ENCODE measurements at places on chromosomes 1 and 21.

DNA sequence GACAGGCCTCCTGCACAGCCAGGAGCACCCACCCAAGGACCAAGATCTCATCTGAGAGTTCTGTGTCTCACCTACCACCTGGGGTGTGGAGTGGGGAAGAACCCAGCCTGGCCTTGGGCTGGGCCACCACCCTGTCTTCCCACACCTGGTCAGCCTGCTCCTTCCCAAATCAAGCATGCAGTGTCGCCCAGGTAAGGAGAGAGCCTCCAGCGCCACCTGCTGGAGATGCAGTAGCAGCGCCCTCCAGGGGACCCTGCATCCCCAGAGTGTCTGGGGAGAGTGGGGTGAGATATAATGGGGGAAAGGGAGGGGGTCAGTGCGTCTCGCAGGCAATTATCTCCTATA, 32.3 kb downstream of the KIAA2013 start:
- peak; percentile 79 for DNase-seq

- DNase-seq: no peak
These were observed 119.0 kb downstream of the CNIH3 start for GRCh38 chr1:224735159-224735558.

DNA sequence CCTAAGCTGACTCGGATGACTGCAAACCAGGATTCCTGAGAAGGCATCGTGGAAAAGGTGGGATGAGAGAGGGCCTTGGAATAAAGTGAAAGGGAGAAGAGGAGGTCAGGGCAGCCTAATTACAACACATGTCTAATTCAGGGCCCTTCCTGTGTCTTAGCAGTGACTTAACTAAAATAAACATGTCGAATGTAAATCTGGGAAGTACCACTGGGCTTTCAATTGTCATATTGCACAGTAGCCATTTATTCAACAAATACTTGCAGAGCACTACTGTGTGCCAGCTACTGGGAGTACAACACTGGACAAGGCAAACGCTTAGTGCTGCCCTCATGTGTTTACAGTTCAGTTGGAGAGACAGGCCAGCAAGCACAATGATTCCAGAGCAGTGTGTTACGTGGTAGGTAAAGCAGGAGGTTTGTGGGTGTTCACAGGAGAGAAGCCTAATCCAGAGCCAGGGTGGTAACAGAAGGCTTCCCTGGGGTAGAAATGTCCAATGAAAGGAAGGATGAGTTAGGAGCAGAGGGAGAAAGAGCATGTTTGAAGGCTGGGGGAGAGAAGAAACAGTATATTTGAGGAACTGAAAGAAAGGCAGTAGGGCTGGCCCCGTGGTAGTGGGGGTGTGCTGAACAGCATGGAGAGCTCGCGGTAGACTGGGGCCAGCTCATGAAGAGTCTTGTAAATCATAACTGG, 38.0 kb upstream of the RASAL2 start:
- peak; percentile 39 for DNase-seq

GRCh38 chr1:66176012-66176715, 357.8 kb upstream of the SGIP1 start:
- no peak for DNase-seq

DNA sequence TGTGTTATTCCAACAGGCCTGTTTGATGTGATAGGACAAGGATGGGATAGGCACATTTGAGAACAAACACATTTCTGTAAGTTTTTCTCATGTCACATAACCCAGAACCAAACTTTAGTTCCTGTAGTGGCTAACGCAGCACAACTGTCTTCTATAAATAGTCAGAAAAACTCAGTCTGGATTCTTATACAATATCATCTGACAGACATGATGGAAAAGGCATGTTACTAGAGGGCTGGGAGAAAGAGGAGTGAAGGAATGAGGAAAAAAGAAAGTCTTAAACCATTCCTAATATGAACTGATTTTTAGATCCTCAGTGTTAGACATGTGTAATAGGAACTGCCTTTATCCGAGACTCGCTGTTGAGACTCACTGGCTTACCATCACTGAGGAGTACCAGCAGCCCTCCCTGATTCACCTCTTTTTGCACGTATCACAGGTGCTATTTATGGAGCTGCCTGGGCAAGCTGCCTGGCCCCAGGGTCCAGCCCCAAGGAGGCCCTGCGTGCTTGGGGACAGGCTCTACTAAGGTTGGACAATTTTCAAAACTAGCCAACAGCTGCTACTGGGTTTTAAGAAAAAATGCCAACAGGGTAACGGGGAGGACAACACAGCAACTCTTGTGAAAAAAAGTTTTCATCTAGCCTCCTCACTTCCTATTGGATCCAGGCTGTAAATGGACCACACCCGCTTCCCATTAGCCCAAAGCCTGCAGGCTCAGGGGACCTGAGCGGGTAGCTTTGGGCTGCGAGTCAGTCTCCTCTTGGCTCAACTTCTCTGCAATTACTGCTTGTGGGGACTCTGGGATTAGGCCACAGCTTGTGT, 30.7 kb upstream of the SERBP1 start:
- no peak for DNase-seq

DNA sequence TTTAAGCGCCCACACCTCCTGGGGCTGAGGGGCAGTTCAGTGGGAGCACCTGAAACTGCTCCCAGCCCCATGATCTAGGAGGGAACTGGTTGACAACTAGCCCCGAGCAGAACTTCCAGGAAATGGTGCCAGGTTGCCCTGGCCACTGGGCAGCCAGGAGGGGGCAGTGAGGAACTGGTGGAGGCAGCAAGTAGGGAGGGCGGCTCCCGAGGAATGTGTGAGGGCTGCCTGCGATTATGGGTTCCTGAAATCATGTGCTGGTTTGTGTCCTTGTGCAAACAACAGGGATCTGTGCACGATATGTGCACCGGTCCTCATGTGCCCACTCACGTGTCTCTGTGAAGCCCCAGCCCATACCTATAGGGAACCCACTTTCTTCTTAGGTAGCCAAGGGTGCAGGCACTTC, 9.9 kb downstream of the GPR3 start:
- DNase-seq: peak; percentile 65

DNA sequence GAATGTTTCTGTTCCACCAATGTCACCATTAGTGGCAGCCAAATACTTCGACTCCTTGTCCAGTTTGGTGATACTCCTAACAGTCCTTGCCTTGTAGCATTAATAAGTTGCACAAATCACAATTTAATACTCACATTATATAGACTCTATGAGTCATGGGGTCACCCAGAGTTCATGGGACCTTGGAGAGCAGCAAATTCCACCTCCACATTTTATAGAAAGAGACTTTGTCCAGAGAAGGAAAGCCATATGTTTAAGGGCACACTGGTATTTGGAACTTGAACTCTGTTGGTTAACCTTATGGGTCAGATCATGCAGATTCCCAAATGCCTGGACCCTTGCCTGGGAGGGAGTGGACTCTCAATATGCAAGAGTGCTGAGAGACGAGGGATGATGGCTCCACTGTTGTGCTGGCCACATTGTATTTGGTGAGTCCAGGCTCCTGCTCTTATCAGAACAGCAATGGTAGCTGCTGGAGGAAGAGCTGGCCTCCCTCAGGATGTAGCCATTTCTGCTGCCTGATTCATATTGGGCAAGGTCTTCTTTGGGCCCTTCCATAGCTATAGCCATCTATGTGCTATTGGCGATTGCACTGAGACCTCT, 30.6 kb downstream of the DNAJC6 start:
- peak; percentile 63 for DNase-seq

GRCh38 chr1:211381481-211382181, 55.0 kb downstream of the TRAF5 start:
- no peak for DNase-seq

GRCh38 chr21:45876381-45877170, 105.0 kb upstream of the COL6A1 start:
- DNase-seq: no peak

DNA sequence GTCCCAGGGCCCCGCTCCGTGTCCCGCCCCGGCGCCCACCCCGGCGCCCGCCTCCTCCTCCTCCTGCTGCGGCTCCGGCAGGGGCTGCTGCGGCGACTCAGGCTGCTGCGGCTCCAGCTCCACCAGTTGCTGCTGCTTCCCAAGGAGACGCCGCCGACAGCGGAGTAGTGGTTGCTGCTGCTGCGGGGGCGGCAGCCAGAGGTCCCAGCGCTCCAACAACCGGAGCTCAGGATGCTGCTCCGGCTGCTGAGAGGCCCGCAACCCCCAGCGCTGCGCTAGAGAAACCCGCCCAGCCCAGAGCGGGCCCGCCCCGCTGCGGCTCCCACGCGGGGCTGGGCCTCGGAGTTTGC, 1.1 kb downstream of the CRCT1 start:
- DNase-seq: peak; percentile 13
